ENCODE measurements at places on chromosomes 5 and 9.

GRCh38 chr5:154412925-154413324, 32.9 kb upstream of the SAP30L start:
- no peak for DNase-seq

GRCh38 chr9:86577420-86578333, 223.5 kb upstream of the TUT7 start:
- no peak for DNase-seq

DNA sequence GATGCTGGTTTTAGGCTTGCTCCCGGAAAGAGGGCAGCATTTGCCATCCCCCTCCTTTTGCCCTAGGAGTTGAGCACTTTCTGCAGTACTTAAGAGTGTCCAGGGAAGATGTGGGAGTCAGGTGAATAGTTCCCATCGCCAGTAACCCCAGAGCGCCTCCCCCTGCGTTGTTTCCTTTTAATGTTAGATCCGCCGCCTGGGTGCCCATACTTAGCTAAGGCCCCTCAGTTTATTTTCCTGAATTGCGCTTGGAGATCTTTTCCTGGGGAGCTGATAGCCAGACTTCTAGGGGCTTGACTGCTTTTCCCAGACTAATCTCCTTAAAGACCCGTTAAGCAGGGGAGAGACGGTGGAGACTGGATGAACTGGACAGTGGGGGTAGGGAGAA, 377 bp upstream of the PCDHAC2 start:
- no peak for DNase-seq

DNA sequence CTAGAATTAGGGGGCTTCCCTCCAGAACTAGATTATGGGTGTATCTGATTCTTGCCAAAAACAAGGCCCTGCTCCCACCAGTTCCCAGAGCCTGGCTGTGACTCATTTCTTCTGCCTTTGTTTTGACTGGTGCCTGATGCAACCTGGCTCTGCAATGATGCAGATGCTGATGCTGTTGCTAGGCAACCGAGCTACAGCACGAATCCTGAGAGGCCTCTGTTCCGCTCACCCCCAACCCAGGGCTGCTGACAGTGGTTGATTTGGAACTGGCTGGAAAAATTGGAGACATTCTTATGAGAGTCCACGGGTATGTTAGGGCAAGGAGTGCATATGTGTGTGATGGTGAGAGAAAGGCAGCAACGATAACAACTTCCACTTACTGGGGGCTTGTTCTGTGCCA, 100.3 kb downstream of the NSG2 start:
- no peak for DNase-seq

DNA sequence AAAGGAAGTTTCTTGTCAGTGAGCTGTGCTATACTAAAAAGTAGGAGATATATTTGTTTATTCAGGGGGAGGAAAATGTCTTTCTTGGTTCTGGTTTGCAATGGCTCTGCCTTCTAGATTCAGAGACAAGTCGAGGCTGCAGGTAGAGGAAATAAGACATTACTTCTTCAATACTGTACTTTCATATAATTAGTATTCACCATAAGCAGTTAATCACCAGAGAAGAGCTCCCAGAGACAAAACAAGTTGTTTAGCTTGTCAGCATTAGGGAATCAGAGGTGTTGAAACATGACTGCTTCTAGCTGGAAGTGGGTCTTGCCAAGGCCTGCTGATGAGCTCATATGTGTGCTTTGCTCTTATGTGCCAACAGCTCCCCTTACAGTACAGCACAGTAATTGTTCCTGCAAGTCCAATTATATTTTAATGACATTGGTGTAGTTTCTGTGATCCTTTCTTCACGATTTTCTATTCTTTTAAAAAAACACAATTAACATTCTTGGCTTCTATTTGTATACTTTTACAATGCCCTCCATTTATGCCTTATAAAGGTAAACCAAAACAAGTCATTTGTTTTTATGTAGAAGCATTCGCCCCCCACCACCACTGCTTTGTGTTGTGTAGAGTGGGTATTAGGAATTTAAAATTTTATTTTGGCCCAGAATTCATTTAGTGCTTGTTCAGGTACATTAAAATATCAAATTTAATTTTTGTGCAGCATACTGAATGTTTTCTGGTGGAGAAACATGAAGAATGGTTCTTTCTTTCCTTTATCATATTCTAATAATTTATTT, 112.2 kb downstream of the RPS23 start:
- peak; percentile 82 for DNase-seq

GRCh38 chr5:123844873-123845272, 332.9 kb downstream of the CSNK1G3 start:
- no peak for DNase-seq

- no peak for DNase-seq
These were observed 33.5 kb upstream of the PRR16 start for GRCh38 chr5:120430572-120430971.
